KG1 (cell line): ENCODE measurements at places on chromosomes 5 and 9.

DNA sequence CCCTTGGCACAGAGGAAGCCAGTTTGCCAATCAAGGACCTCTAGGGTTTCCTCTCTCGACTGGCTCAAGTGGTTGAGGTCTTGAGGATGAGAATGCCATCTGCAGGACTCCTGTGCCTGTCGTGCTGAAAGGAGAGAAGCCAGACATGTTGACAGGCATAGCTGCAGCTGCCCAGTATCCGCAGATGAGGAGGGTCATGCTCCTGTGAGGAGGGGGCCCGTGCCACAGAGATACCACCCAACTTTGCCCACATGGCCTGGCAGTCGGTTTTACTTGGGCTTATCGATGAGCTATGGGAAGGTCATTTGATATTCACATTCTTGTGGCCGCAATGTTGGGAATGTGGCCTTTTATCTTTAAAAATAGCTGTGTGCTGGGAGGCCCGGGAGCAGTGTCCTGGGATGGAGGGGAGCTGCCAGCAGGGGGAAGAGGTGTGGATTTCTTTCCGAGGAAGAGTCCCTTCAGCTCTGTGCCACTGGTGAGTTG is 17.4 kb downstream of the FRMPD1 start:
- DNase-seq = no peak

- no peak for DNase-seq
These were observed 122.7 kb downstream of the GRIA1 start for GRCh38 chr5:153613144-153613543.

GRCh38 chr5:171710451-171711024 is 75.1 kb upstream of the SMIM23 start:
- no peak for DNase-seq

DNA sequence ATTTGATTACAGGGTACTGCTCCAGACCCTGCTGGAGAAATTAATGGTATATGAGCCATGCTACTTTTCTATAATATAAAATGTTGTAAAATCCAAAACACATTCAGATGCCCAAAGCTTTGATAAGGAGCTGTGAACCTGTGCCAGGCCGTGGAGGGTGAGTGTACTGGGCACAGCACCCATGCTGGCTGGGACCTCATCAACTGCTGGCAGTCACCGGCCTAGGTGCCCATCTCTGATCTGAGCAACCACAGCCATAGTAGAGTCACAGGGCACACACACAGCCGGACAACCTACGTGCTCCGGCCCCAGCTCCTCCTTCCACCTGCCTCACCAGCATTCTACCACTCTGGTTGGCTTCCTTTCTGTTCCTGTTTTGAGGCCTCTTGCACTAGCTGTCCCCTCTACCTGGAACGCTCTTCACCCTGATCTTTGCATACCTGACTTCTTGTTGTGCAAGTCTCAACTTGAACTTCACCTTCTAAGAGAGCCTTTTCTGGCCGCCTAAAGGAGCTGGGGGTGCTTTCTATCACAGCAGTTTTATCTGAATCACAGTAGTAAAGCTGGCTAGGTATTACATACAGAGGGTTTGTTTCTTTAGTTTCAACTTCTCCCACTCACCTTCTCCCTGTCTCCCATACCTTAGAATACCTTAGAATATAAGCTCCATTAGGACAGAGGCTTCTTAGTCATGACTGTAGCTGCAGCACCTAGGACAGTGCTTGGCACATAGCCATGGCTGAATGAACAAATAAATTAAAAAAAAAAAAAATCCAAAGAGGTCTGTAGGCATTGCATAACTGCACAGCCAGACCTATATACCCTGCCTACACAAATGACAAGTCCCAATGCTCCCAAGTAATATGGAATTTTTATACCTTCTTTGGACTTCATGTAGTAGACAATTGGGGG is 51.7 kb downstream of the MED27 start:
- no peak for DNase-seq

- DNase-seq = no peak
These were observed 12.3 kb upstream of the URM1 start for GRCh38 chr9:128358861-128359260.

GRCh38 chr5:152378730-152379129 is 26.3 kb downstream of the NMUR2 start:
- DNase-seq = no peak

DNA sequence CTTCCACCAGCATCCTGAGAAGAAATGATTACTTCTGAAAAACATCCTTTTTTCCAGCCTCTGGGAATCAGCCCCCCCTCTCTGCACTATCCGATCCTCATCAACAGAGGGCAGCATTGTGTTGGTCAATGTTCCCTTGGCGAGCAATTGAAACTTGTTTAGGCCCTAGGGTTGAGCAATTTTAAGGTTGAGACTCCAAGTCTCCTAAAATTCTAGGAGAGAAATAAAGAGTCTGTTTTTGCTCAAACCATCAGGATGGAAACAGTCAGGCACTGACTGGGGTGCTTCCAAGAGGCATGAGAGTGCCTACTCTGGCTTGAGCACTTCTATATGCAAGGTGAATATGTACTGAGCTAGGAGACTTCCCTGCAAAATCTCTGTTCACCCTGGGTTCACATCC is 12.4 kb upstream of the CYFIP2 start:
- DNase-seq = peak; percentile 16

- no peak for DNase-seq
These were observed 89.4 kb downstream of the SH3TC2 start for GRCh38 chr5:148973455-148973854.

DNA sequence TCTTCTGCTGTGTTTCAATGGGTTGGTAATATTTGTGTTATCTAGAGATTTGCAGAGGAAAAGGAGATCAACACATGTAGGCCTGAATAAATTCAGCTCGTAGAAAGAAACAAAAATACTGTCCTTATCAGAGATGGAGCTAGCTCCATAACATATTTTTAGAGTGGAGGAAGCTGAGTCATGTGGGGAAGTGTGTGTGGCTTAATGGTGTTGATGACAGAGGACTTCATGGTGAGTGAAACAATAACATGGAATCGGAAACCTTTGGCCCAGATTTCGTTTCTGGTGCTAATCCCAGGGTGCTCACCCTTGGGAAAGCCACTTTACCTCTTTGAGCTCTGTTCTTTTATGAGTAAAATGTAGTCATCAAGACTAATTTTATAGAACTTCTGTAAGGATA is 825.0 kb downstream of the TLR4 start:
- no peak for DNase-seq

DNA sequence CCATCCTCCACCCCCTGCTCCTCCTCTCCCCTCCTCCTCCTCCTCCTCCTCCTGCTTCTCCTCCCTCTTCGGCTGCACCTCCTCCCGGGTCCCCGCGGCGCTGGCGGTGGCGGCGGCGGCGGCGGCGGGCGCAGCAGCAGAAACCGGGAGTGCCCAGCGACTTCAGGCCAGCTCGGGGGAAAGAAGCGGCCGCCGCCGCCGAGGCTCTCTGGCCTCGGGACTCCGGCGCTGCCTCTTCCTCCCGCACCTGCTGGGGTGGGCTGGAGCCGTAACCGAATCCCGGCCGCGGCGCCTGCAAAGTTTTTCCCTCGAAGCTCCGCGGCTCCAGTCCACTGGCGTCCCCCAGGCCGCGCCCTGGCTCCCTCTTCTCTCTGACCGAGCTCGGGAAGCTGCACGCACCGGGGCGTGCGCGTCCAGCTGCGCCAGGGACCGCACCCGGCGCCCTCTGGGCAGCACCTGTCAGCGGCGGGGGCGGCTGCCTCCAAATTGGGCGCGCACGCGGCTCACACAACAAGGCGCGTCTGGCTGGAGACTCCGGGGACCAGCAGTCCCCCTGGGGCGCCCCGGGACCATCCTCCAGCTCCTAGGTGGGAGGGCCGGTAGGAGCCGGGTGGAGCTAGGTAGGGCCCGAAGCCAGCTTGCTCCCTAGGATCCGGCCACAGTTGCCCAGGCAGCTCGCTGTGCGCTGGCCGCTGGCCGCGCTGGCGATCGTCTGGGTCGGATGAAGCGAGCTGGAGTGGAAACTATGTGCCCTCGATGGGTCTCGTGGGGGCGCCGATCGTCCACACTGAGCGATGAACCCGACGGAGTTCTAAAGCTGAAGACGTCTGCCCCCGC is at the start of gene MCTP1:
Gene MCTP1, minus strand, starts transcription at position 523 of the 837 bp plus-strand sequence.
- no peak for DNase-seq

GRCh38 chr9:114504341-114505186 is 709 bp downstream of the WHRN start:
- no peak for DNase-seq

GRCh38 chr9:93302586-93303257 is 118.8 kb downstream of the WNK2 start:
- DNase-seq = peak; percentile 18

DNA sequence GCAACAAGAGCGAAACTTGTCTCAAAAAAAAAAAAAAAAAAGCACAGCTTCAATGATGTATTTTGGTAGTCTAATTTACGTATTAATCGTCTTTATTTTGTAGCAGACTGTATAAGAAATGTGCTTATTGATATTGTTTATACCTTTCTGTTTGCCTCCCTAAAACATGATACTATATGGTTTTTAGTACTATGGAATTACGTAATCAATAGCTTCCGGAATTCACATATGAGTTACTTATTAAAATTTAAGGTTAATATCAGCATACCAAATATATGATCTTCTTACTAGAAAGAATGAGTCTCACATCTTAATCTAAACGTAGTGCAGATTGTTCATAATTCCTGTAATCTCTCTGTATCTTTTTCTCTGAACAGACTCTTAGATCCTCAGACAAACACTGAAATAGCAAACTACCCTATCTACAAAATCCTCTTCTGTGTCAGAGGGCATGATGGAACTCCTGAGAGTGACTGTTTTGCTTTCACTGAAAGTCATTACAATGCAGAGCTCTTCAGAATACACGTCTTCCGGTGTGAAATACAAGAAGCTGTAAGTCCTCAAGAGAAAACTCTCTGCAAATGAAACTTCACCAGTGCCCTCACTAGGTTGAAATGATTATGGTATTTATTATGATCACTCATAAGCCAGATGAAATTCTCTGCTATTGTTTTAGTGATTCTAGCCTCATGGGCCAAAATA is 44.4 kb upstream of the GPR21 start:
- no peak for DNase-seq

DNA sequence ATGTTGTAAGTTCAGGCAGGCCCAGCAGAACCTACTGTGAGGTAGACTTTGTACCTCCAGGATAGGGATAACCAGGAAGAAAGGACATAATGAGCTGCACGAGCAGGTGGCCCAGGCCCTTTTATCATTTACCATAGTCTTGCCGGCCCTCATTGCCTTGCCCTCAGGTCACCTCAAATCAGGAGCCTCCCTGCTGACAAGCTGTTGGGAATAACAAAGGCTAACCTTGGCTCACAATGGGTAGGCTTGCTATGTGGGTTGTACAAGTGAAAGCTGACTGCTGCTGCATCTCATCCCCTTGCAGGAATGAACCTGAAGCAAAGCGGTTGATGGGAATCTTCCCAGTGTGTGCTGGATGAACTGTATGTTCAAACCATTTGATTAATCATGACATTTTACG is 159.5 kb upstream of the ACTBL2 start:
- no peak for DNase-seq

DNA sequence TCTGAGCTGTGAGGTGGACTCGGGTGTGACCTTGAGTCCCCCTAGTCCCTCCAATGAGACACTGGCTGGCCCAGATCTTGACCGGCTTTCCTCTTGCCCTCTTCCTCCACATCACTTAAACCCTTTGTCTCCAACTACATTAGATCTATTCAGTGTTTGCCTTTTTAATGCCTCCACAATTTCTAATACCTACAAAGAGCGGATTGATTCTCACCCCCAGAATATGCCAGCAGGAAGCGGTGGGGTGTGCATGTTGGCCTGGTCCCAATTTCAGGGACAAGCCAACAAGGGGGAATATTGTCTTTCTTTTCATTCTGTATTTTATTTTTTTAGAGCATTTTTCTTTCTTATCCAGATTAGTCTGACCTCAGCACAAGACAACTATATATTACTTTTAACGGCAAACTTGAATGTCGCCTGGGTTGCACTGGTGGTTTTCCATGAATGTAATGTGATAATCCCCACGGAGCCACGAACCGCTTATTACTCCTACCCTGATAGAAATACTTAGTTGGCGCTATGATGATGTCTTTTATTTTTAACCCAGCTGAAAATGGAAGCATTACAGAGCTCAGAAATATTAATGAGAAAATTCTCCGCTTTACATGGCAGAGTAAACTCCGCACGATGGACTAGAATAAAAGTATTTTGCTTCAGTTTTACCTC is 68.5 kb upstream of the MYO10 start:
- DNase-seq = no peak

- DNase-seq = no peak
These were observed 20.9 kb upstream of the ZSWIM6 start for GRCh38 chr5:61311056-61311610.

GRCh38 chr5:5979377-5979760 is 399.0 kb downstream of the MED10 start:
- no peak for DNase-seq

DNA sequence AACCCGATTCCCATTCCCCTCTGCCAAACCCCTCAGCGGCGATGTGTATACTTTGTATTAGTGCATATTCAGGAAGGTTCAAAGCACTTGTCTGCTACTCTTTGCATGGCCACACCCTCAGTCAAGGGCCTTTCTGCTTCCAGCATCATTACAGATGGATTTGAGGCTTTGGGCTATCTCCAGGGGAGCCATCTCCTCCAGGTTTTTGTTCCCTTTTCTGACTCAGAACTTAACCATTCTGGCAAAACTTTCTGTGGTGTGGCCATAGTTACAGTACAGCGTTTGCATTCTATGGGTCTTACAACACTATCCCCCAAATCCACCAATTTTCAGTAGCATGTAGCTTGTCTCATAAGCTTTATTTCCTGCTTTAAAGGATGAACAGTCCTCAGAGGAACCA is 36.0 kb upstream of the SVEP1 start:
- no peak for DNase-seq

DNA sequence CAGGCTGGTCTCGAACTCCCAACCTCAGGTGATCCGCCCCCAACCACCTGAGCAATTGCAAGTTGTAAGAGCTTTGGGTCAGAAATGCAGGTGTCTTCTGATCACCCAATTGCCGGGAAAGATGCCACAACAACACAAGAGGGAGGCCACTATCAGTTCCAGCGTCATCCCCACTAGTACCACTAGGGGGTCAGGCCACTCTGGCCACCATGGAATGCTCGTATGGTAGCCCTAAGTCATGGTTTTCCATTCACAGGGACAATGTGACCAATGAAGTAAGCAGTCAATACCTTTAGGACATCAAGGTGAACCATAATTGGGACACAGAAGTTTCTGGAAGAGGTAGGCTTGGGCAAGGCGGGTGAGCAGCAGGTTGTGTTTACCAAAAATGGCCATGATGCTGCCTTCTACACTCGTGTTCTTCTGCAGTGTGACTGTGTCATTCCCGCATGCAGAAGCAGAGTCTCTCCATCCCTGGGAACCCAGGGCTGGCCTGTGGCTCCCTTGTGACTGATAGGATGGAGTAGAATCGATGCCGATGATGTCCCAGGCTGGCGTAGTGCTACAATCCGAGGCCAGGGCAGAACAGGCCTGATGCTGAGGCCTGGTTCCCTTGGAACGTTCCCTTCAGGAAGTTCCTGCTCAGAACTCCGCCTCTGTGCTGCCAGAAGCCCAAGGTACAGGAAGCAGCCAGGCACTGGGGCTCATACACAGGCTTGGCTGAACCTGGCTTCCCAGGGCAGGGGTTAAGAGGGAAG is 42.2 kb upstream of the ANKRD33B start:
- DNase-seq = no peak

GRCh38 chr9:9299134-9299533 is 1313.7 kb downstream of the PTPRD start:
- no peak for DNase-seq

- DNase-seq = no peak
These were observed 32.1 kb downstream of the NADK2 start for GRCh38 chr5:36209664-36210063.
